ENCODE measurements at places on chromosomes 2 and 18. TPM values are rescaled to one million over a fixed set of nuclear protein-coding genes. Genes with fewer than 3 reads are reported as not detected.

Gene TMEM200C
- total RNA-seq: not detected

Gene MC2R
- not detected for total RNA-seq

Gene PAX8
- 4.0 TPM for total RNA-seq

Gene C2orf78
- total RNA-seq: not detected

DNA sequence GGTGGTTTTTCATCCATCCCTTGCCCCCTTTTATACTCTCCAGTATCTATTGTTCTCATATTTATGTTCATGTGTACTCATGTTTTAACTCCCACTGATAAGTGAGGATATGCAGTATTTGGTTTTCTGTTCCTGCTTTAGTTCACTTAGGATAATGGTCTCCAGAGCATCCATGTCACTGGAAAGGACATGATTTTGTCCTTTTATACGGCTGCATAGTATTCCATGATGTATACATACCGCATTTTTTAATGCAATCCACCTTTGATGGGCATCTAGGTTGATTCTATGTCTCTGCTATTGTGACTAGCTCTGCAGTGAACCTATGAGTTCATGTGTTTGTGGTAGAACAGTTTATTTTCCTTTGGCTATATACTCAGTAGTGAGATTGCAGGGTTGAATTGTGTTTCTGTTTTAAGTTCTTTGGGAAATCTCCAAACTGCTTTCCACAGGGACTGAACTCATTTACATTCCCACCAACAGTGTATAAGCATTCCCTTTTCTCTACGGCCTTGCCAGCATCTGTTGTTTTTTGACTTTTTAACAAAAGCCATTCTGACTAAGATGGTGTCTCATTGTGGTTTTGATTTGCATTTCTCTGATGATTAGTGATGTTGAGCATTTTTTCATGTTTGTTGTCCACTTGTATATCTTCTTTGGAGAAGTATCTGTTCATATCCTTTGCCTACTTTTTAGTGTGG, 420.2 kb downstream of the THSD7B start:
- H3K27ac ChIP-seq: no peak overlapping the region
- H3K27me3 ChIP-seq: no peaks in the 10 kb centered on the region
- no peaks in the 10 kb centered on the region for H3K4me1 ChIP-seq
- H3K4me3 ChIP-seq: no peak overlapping the region

DNA sequence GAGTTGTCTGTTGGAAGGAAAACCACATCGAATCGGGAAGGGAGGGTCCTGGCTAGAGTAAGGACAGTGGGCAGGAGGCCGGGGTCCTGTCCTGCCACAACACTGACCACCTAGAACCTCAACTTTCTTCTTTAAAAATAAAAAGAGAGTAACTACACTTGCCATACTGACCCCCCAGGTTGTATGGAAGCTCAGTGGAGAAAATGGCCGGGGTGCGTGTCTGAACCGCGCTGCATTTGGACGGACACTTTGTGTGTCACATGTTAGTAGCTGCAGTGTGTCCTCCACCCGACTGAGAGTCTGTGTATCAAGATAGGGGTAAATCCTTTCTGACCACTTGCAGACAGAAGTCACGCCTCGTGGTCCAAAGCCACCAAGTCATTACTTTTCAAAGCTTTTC, 87.0 kb downstream of the GBX2 start:
- no peaks in the 10 kb centered on the region for H3K36me3 ChIP-seq
- no peaks in the 10 kb centered on the region for H3K27me3 ChIP-seq
- H3K4me3 ChIP-seq: no peak overlapping the region
- H3K4me1 ChIP-seq: no peaks in the 10 kb centered on the region
- no peak overlapping the region for H3K27ac ChIP-seq

- DNase-seq: no peak
- H3K36me3 ChIP-seq: no peaks in the 10 kb centered on the region
- no peak overlapping the region for H3K4me3 ChIP-seq
- no peak overlapping the region for H3K27ac ChIP-seq
- H3K27me3 ChIP-seq: no peaks in the 10 kb centered on the region
- H3K4me1 ChIP-seq: no peaks in the 10 kb centered on the region
These were observed 176.3 kb downstream of the ZNF385B start for GRCh38 chr2:179685146-179685545.

Measured in stomach (tissue), 19 donors.